ENCODE measurements at places on chromosomes 1 and 21. TPM values are rescaled to one million over a fixed set of nuclear protein-coding genes. Genes with fewer than 3 reads are reported as not detected.

LRRC71 gene
- not detected for total RNA-seq

CYP2J2 gene
- 0.57 TPM for total RNA-seq

GDAP2 gene
- total RNA-seq, result 27.6 TPM

LEMD1 gene
- 11.9 TPM for total RNA-seq

SPRR2G gene
- total RNA-seq, result not detected

BCAR3 gene
- 5.6 TPM for total RNA-seq

TMEM81 gene
- total RNA-seq, result 2.8 TPM

UAP1 gene
- total RNA-seq, result 25.8 TPM

OR2T33 gene
- total RNA-seq, result not detected

CD1B gene
- not detected for total RNA-seq

- DNase-seq, result no peak
- H3K4me1 ChIP-seq, result peaks cover 11% of the 10 kb centered on the region
- no peaks in the 10 kb centered on the region for H3K27me3 ChIP-seq
- no peak overlapping the region for H3K4me3 ChIP-seq
These were observed 53.3 kb upstream of the WASF2 start for GRCh38 chr1:27543284-27543683.

GRCh38 chr1:182702826-182703524, 18.6 kb upstream of the RGS8 start:
- no peak overlapping the region for H3K27ac ChIP-seq
- H3K27me3 ChIP-seq, result no peaks in the 10 kb centered on the region
- peak overlapping the region; percentile 30 for H3K4me3 ChIP-seq
- H3K4me1 ChIP-seq, result peaks cover 7% of the 10 kb centered on the region

GRCh38 chr1:38052750-38053415, 6.3 kb upstream of the POU3F1 start:
- H3K36me3 ChIP-seq, result no peaks in the 10 kb centered on the region
- no peak overlapping the region for H3K27ac ChIP-seq
- H3K4me1 ChIP-seq, result peaks cover 7% of the 10 kb centered on the region
- H3K4me3 ChIP-seq, result no peak overlapping the region
- peaks cover 1% of the 10 kb centered on the region for H3K27me3 ChIP-seq

- H3K36me3 ChIP-seq, result no peaks in the 10 kb centered on the region
- no peak overlapping the region for H3K27ac ChIP-seq
- H3K4me1 ChIP-seq, result no peaks in the 10 kb centered on the region
- H3K4me3 ChIP-seq, result no peak overlapping the region
- no peak for DNase-seq
These were observed 20.6 kb downstream of the LUZP1 start for GRCh38 chr1:23148084-23148483.

- no peak overlapping the region for H3K4me3 ChIP-seq
- H3K27me3 ChIP-seq, result no peaks in the 10 kb centered on the region
- H3K36me3 ChIP-seq, result no peaks in the 10 kb centered on the region
- no peak for DNase-seq
- H3K4me1 ChIP-seq, result no peaks in the 10 kb centered on the region
These were observed 31.7 kb downstream of the JAM2 start for GRCh38 chr21:25670726-25671125.

DNA sequence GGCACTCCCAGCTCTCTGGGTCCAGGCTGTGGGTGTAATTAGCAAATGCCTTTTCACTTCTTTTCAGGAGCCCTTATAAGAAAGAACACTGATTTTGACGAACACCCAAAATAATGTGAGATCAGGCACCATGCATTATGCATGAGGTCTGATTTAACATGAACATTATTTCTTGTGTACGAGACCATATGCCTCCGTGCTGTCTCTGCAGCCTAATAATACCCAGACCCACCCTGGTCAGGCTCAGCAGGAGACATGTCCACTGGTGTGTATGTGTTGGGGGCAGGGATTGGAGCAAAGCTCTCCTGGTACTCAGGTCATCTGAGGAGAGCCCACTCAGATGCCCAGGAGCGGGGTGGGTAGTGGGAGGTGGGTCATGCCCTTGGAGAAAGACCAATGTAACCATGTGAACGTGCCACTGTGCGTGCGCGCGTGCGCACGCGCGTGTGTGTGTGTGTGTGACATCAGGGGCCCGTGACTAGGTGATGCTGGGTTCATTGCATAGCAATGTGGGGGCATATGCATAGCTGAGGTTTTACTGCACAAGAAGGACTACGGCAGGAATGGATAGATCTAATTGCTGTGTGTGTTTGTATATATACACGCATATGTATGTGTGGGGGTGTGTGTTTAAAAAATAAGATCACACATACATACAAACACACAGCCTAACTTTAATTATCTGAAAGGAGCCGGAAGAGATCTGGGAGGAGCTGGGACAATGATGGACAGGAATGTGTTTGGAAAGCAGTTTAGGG, 7.1 kb downstream of the POU3F1 start:
- H3K4me3 ChIP-seq, result no peak overlapping the region
- DNase-seq, result no peak
- no peak overlapping the region for H3K27ac ChIP-seq
- peaks cover 42% of the 10 kb centered on the region for H3K36me3 ChIP-seq
- H3K4me1 ChIP-seq, result 0 out of 2 replicates have a peak, but pooled peaks cover 1% of the 10 kb centered on the region

DNA sequence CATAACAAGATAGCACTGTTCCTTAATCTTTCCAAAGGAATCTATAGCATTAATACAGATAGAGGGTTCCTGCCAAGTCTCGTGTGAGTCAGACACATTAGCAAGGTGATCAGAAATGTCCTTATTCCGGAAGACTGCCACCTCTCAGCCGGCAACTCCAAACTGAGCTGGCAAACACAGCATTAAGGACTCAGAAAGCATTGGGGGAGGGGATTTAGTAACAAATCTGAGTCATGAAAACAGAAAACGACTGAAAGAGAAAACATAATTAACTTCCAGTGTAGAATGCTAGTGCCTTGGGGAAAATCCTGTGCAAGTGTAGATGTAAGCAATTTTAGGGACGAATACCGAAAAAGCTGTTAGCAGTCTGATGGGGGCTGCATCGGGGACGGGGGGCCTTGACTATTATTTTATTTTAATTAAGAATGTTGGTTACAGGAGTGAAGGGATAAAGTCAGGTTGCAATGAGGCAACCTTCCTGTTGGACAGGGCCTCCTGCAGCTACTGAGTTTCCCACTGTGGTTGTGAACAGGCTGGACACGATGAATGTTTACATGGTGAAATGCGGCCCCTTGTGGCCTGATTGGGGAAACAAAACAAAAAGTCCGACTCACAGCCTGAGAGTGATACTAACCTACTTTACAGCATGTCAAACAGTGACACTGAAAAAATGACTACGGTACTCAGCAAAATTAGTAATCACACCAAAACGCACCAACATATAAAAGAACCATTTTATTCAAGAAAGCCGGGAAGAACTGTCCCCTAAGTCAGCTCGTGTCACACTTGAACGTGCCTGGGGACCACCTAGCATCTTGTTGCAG, 20.7 kb downstream of the MIS18A start:
- DNase-seq, result peak; percentile 68
- no peak overlapping the region for H3K27ac ChIP-seq
- H3K36me3 ChIP-seq, result no peaks in the 10 kb centered on the region

- peaks cover 51% of the 10 kb centered on the region for H3K36me3 ChIP-seq
- 0 out of 2 replicates have a peak, but pooled peaks cover 3% of the 10 kb centered on the region for H3K4me1 ChIP-seq
- H3K27me3 ChIP-seq, result no peaks in the 10 kb centered on the region
- H3K4me3 ChIP-seq, result no peak overlapping the region
- no peak overlapping the region for H3K27ac ChIP-seq
These were observed 8.1 kb upstream of the KTI12 start for GRCh38 chr1:52041551-52042185.

DNA sequence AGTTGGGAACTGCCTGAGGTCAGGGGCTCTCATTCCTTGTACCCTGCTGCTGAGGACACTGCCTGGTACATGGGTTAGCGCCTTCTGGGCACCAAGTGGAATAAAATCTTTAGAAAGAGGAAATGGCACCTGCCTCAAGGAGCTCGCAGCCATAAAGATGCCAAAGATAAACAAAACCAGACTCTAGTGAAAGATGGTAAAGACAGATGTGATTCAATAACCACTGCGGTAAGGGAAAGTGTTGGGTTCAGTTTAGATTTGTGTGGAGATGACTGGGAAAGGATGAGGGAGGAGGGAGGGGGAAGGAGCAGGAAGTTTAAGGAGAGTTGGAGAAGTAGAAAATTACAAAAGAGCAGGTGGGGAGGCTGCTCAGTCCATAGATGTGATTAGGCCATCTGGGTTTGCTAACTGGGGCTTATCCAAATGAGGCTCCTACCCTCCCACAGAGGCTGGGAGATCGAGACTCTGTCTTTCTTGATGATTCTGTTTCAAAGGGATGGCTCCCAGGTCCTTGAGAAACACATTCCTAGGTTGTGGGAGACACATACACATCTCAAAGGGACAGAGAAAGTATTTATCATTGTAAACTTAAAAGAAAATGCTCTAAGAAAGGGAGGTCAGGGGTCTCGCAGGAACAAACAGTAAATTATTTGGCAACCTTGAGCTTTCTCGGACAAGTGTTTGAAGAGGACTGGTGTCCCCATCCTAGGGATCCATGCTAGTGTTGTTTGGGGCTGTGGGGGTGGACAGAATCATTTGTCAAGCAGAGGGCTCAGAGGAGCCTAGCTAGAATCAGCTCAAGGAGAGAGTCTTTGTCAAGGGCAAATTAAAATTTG, 65.7 kb upstream of the MORC3 start:
- no peaks in the 10 kb centered on the region for H3K4me1 ChIP-seq
- peak overlapping the region; percentile 65 for H3K4me3 ChIP-seq
- H3K27ac ChIP-seq, result no peak overlapping the region
- no peaks in the 10 kb centered on the region for H3K36me3 ChIP-seq

DNA sequence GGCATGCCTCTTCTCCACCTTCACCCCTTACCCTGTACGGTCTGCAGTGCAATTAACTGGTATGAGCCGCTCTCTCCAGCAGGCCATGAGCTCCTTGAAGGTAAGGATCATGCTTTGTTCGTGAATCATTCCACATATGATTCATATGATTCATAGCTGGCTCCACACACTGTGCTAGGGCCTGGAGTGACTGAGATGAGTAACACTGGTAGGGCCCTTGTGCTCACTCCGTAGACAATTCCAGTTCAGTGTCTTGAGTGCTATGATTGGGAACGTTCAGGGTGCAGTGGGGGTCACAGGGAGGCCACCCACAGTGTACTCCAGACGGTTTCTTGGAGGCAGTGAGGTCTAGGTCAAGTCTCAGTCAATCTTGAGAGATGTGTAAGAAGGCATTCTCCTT, 239.8 kb downstream of the LMX1A start:
- H3K4me1 ChIP-seq, result no peaks in the 10 kb centered on the region
- no peak overlapping the region for H3K27ac ChIP-seq
- no peaks in the 10 kb centered on the region for H3K36me3 ChIP-seq
- no peak for DNase-seq

DNA sequence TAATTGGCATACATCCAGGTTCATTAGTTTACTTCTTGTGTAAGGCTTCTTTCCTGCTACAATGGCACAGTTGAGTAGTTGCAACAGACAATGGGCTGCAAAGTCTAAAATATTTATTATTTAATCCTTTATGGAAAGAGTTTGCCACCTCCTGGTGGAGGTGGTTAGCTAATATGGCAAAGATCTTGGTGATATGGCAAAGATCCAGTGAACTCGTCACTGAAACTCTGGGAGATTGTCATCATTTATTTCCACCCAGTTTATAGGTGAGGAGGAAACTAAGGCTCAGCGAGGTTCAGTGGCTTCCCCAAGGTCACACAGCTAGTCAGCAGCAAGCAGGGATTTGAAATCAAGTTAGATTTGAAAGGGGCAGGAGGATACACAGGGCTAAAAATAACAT, 16.1 kb upstream of the IFFO2 start:
- no peaks in the 10 kb centered on the region for H3K4me1 ChIP-seq
- H3K27ac ChIP-seq, result no peak overlapping the region
- H3K27me3 ChIP-seq, result no peaks in the 10 kb centered on the region
- no peak overlapping the region for H3K4me3 ChIP-seq
- no peak for DNase-seq
- no peaks in the 10 kb centered on the region for H3K36me3 ChIP-seq
